NCI-H146 (cell line): ENCODE measurements at places on chromosomes 6 and 20.

DNA sequence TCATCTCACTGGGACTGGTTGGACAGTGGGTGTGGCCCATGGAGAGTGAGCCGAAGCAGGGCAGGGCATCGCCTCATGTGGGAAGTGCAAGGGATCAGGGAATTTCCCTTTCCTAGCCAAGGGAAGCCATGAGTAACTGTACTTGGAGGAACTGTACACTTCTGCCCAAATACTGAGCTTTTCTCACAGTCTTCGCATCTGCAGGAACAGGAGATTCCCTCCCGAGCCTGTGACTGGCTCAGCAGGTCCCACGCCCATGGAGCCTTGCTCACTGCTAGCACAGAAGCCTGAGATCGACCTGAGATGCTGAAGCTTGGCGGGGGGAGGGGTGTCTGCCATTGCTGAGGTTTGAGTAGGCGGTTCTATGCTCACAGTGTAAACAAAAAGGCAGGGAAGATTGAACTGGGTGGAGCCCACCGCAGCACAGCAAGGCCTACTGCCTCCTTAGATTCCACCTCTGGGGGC is 10.4 kb upstream of the CALHM5 start:
- DNase-seq, result no peak

DNA sequence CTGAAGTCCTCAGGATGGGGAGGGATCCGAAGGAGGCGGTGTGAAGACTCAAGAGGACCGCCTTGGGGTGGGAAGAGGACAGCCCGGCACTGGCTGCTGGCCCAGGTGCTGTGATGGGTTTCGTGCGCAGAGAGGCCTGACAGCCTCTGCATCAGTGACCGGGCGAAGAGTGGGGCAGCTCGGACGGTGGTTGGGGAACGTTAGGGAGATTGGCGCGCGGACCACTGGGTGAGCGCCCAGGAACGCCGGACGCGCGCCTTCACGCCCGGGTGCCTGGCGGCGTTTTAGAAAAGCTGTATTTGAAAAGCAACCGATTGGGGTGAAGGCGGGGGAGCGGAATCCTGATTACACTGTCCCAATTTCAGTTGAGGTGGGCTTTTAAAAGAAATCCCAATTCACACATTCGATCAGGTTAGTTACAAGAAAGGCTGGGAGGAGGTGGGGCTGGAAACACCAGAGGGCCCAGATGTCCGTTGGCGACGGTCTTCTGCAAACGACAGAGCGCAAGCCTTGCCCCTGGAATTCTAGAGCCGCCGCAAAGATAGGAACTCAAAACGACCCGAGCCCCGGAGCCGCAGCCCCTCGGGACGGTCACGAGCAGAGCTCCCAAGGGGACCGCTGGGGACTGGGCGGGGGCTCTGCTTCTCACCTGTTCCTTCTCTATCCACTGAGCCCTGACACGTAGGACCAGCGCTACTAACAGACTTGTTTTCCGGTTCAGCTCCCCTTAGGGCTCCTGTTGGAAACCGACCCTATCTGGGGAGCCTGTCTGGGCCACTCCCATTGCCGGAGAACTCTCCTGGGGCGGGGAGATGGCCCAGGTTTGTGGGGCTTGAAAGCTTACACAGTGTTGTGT is 8.5 kb upstream of the TRIM40 start:
- DNase-seq, result no peak

DNA sequence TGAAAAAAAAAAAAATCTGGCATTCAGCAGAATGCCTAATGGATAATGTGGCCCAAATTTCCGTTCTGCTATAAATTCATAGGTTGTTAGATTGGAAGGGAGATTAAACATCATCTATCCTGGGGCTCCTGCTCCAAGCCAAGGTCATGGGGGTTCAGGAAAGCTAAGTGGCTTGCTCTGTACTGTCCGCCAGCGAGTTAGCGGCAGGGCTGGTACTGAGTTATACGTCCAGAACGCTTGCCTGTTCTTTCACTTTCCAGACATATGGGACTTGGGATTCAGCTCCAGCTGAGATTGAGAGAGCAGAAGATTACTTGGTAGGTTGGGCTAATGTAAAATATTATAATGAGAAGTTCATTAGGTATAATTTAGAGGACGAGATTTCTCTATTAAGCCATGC is 858 bp downstream of the RWDD1 start:
- DNase-seq, result peak; percentile 25

DNA sequence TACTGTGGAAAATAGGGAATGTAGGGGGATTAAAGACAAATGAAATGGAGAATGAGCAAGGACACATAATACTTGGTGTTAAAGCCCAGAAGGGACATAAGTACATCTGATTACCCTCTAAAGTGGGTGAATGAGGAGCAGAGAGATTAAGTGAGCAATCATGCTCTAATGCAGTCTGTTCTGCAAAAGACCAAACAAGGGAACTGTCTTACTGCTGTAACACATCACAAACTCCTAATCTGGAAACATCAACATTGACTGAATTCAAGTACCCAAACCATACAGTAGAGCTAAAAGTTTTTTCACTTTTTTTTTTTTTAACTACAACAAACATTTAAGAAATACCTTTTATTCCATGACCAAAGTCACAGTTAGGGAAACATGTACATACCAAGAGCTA is 19.3 kb upstream of the SLC17A4 start:
- no peak for DNase-seq

DNA sequence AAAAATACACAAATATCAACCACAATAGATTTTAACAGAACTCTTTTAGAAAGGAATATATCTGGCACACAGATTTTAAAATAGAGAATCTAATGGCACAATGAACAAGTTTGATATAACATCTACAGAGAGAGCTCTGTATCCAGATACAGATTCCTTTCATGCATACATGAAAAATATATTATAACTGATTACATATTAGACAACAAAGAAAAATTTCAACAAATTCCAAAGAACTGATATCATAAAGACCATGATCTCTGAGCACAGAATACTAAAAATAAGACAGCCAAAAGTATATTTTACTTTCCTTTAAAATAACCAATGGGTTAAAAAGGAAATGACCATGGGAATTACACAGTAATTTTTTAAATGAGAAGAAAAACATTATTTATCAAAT is 74.1 kb upstream of the MAP7 start:
- no peak for DNase-seq
